GOT3 (cell line): ENCODE measurements at places on chromosomes 2 and 18.

DNA sequence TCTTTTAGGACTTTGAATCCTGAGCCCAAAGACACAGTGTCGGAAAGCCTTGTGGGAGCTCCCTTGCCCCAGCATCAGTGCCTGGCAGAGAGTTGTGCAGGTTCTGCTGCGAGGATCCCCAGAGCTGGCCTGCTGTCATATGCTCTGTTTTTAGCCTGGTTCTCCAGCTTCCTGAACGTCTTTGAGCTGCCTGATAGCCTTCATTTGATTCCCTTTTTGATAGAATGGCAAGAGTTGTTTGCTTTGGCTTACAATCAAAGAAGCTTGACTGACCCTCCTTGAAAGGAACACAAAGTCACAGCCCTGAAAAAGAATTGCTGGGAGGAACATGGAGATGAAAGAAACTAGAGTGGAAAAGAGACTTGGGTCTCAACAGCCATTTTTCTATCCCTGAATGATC lies 95.4 kb downstream of the C1QL2 start:
- DNase-seq, result no peak

- no peak for DNase-seq
Measured at GRCh38 chr2:159155791-159156190, 130.7 kb downstream of the WDSUB1 start.

- no peak for DNase-seq
Measured at GRCh38 chr2:113273027-113273551, 5.6 kb downstream of the PAX8 start.

- DNase-seq, result no peak
Measured at GRCh38 chr2:169050476-169051240, 18.7 kb upstream of the DHRS9 start.
